ENCODE measurements at places on chromosomes 2 and 18.

DNA sequence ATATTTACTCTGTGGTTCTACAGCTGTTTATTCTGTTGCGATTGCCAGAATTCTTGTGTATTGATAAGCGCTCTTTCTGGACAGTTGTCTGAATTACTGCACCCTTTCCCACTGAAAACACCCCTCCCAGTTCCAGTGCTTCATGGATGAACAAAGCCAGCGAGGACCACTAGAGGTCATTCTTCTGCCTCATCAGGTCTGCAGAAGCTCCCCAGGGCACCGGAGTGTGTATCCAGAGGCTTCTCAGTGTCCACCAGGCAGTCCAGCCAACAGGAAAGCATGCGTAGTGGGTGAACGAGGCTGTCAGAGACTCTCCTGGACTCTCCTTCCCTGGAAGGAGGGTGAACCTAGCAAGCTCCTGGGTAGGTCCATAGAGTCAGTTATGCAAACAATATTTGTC, 40.6 kb upstream of the INHBB start:
- no peak for DNase-seq

DNA sequence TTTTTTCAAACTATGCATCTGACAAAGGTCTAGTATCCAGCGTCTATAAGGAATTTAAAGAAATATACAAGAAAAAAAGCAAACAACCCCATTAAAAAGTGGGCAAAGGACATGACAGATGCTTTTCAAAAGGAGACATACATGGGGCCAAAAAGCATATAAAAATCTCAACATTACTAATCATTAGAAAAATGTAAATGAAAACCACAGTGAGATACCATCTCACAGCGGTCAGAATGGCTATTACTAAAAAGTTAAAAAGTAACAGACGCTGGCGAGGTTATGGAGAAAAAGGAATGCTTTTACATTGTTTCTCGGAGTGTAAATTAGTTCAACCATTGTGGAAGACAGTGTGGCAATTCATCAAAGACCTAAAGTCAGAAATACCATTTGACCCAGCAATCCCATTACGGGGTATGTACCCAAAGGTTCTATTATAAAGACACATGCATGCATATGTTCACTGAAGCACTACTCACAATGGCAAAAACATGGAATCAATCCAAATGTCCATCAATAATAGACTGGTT, 643.1 kb upstream of the LRRTM1 start:
- no peak for DNase-seq

DNA sequence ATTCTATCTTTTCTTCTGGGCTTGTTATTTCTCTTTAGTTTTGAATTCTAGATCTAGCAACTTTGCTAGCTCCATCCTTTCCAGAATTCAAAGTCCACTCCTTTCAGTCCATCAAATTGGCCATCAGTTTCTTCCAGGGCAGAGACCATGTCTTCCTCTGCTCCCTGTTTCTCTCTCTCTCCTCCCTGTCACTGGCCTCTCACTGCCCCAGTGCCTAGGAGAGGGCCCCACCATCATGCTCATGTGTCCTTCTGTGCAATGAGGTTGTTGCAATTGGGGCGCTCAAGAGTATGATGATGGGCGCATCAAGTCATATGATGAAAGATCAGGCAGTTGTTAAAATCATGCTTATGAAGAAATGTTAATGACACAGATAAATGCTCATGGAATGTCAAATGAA, 159.2 kb upstream of the HS6ST1 start:
- DNase-seq = no peak

DNA sequence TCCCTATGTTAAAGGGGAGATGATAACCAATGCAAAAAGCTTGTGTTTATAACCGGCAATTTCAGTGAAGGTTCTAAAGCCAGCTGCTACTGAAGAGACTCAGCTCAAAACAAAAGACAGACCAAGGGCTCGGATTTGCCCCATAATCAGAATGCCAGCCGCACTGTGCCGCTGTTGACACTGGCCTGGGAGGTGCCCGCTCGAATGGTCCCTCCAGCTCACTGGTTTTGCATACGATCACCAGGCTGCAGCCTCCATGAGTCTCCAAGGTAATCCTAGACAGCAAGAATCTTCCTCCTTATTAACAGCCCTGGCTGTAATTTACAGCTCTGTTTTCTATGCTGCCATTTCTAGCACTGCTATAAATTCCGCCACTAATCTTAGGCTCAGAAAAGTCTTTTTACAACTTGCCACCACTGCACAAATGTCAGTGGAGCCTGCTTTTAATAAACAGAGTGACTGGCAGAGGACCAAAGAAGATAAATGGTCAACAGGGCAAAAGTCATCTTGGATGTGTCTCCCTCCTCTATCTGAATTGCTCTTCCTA, 155.7 kb upstream of the SH3BP4 start:
- no peak for DNase-seq

GRCh38 chr2:54673501-54673998, 49.9 kb upstream of the EML6 start:
- no peak for DNase-seq

DNA sequence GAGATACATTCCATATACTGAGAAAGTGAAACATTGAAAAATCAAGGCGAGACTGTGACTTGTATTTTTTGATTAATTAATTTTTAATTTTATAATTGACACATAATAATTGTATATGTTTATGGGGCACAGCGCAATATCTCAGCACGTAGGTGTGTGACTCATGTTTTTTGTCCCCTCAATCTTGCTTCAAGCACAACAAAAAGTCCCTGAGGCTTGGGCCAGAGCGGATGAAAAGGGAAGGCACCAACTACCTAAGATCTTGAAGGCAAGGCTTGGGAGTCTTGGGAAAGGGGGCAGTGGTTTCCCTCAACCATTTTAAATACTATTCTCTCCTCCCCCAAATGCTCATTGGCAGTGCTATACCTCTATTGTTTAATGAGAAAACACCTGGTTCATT, 9.9 kb downstream of the SGPP2 start:
- no peak for DNase-seq

GRCh38 chr2:28406276-28407096, 13.8 kb downstream of the FOSL2 start:
- DNase-seq = no peak

DNA sequence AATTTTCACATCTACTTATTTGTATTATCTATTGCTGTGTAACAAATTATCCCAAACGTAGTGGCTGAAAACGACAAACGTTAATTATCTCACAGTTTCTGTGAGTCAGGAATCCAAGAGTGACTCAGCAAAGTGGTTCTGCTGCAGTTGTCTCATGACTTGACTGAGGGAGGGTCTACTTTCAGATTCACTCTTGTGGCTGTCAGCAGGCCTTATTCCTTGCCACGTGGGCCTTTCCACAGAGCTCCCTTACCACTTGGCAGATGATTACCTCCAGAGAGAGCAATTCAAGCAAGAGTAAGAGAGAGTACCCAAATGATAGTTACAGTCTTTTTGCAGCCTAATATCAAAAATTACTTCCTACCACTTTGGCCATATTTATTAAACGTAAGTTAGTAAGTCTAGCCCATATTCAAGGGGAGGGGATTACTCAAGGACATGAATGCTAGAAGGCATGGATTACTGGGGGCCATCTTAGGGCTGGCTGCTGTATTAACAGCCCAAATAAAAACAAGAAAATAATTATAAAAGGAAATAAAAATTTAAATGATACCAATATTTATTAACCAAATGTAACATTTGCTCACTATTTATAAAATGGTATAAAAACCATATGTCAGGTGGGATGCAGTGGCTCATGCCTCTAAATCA, 48.7 kb upstream of the NBEAL1 start:
- DNase-seq = no peak

DNA sequence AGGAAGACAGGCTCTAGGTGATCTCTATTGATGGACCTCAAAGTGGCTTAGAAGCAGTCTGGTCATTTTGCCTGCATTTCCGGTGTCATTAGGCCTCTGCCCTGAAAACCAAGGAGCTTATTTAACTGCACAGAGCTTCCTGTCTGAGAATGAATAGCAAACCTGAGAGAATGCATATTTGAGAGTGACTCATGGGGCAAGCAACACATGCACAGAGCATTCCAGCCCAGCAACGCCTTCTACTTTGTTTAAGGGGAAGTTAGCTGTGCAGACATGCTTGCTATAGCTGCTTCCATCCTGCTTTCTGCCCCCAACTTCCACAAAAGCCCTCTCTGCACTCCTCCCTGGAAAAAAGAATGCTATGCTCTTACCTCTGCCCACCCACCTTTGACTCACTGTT, 232.8 kb downstream of the GRB14 start:
- peak; percentile 58 for DNase-seq

- DNase-seq = no peak
Measured at GRCh38 chr2:141323571-141323970, 807.2 kb downstream of the LRP1B start.

DNA sequence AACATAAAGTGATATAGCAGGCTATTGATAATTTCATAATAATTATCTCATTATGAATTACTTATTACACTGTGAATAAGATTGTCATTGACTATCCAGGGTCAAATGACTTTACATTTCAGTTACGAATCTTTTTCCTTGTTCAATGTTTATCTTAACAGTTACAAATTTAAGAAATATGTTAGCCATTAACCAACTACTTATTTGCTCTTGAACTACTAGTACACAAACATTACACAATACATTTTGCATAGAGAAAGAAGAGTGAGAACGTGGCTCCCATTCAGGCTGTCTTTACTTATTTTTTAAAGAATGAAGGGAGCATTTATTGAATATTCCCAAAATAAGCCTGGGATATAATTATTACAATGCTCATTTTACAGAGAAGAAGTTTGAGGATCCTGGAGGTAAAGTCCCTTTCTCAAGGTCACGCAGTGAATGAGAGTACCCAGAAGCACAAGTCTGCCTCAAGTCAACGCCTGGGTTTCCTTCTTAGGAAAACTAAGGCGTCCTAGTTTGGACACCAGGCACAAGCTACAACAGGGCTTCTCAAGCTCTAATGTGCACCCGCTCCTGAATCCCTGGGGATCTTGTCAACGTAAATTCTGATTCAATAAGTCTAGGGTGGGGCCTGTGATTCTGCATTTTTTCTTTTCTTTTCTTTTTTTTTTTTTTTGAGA, 164.2 kb downstream of the FIGN start:
- no peak for DNase-seq

DNA sequence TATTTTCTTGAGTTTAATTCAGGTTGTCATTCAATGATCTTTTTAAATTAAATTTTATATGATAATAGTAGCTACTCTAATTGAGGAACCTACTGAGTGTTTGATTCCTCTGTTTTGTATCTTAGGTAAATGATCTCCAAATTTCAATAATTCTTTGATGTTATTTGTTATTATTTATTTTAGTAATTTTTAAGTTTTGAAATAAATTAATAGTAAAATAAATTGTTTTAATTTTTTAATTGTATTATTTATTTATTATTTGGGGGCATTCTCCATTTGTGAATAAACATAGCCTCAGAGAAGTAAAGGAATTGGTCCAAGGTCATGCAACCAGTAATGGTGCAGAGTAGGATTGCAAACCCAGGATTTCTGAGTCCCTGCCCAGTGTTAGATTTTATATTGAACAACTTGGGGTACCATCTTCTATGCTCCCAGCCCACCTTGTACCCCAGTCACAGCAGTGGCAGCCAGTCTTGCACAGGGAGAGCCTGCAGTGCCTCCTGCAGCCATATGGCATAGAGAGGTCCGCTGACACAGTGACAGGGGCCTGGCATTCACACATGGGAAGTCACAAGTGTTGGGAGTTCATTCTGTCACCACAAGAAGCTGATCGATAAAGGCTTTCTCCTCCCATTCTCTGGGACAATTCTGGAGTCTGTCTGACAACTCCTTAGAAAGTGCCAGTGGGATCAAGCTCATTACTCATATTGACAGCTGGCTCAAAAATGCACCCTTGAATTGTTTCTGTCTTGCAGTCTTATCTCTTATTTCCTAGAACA, 110.0 kb upstream of the ETAA1 start:
- no peak for DNase-seq

GRCh38 chr2:213089438-213089837, 62.0 kb downstream of the IKZF2 start:
- DNase-seq = no peak

GRCh38 chr2:196783431-196784094, 15.9 kb downstream of the GTF3C3 start:
- DNase-seq = no peak

GRCh38 chr2:134435936-134436335, 182.1 kb downstream of the MGAT5 start:
- DNase-seq = no peak

DNA sequence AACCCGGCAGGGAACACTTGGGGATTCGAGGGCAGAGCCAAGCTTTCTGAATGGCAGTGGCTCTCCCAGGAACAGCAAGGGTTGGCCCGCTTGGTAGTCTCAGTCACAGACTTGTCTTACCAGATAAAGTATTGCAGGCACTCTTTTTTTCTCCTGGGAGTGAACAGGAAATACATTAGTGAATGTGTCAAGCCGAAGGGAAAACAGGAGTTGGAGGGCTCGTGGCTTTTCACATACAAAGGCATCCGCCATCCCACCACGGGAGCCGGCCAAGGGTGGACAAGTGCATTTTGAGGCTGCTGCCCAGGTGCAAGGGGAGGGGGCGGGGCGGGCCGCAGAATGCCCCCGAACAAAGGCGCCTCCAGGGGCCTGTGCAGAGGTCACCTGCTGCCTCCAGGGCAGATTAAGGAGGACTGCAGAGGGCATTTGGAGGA, 163.3 kb upstream of the SIX3 start:
- no peak for DNase-seq

- no peak for DNase-seq
Measured at GRCh38 chr18:58538604-58539386, 90.1 kb downstream of the ALPK2 start.

DNA sequence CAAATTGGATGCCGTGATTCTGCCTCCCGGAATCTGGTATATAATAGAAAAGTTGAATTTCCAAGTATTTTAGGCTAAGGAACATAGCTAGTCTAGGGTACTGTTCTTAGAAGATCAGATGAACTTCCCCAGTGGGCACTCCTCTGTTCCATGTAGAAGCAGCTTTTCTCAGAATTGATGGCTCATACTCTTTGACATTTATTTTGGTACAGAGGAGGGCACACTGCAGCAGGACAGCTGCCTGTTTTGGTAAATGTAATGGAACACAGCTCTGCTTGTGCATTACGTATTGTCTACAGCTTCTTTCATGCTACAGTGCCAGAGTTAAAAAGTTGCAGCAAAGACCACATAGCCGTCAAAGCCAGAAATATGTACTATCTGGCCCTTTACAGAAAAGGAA, 10.8 kb downstream of the YPEL5 start:
- DNase-seq = no peak

DNA sequence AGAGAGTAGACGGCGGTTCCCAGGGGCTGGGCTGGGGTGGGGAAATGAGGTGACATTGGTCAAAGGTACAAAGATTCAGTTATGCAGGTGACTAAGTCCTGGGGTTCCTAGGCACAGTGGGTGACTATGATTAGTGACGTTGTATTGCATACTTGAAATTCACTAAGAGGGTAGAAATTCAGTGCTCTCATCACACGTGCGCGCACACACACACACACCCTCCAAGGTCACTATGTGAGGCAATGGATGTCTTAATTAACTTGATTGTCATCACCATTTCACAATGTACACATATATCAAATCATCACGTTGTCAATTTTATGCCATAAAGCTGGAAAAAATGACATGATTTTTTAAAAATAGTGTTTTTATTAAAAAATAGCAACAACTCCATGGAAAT, 92.9 kb upstream of the ALKAL2 start:
- DNase-seq = no peak
